Retinal pigment epithelial cell (primary cell): ENCODE measurements at places on chromosomes 12 and 14.

GRCh38 chr14:71521238-71522135 is 410.7 kb upstream of the RGS6 start:
- DNase-seq = no peak

GRCh38 chr14:60348211-60348610 is 99.2 kb downstream of the PPM1A start:
- DNase-seq = no peak

GRCh38 chr14:30468354-30468753 is 90.6 kb upstream of the G2E3 start:
- DNase-seq = no peak

GRCh38 chr12:122538496-122538895 is 11.4 kb downstream of the KNTC1 start:
- DNase-seq = no peak

GRCh38 chr12:981176-981828 is 9.7 kb upstream of the ERC1 start:
- no peak for DNase-seq

DNA sequence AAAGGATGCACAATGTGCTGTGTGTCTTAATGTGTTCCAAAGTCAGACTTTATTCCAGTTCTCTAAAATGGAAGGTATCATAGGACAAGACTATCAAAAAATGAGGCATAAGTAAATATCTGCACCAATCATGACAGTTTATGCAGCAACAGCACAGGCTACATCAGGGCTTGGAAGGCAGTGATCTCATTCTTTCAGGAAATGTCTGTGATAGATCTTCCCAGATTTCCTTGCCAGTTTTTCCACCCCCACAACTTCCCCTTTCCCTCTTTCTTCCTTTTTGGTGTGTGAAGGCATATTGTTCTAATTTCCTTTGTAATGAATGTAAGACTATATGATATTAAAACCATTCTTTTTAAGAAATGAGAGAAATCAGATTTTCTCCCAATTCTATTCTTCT is 326.7 kb downstream of the ATP23 start:
- DNase-seq = no peak
